ENCODE measurements at places on chromosomes 5 and 9. TPM values are rescaled to one million over a fixed set of nuclear protein-coding genes. Genes with fewer than 3 reads are reported as not detected.

MAN2A1 gene
- 55.0 TPM for total RNA-seq

TAS2R1 gene
- not detected for total RNA-seq

DNA sequence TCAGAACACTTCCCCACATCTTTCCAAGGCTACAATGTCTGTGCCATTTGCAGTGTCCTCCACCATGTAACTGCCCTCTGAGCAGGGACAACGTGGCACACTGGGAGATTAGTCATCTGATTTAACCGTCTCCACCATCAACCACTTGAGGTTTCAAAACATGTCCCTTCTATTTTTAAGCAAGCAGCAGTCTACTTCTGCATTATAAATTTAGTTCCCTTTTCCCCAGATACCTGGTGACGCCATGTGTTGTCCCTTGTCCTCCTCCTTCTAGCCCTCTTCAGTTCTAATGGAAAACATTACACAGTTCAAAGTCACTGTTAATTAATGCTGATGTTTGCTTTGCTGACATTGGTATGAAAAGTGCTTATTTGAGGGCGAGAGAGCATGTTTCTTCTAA is 52.8 kb downstream of the ATP10B start:
- H3K27me3 ChIP-seq = no peaks in the 10 kb centered on the region
- no peak overlapping the region for H3K27ac ChIP-seq
- peaks cover 7% of the 10 kb centered on the region for H3K4me1 ChIP-seq
- DNase-seq = no peak
- no peak overlapping the region for H3K4me3 ChIP-seq

GRCh38 chr5:39498278-39498952 is 73.6 kb upstream of the DAB2 start:
- H3K27ac ChIP-seq = no peak overlapping the region
- no peak overlapping the region for H3K4me3 ChIP-seq
- no peaks in the 10 kb centered on the region for H3K4me1 ChIP-seq
- DNase-seq = no peak
- no peaks in the 10 kb centered on the region for H3K36me3 ChIP-seq

DNA sequence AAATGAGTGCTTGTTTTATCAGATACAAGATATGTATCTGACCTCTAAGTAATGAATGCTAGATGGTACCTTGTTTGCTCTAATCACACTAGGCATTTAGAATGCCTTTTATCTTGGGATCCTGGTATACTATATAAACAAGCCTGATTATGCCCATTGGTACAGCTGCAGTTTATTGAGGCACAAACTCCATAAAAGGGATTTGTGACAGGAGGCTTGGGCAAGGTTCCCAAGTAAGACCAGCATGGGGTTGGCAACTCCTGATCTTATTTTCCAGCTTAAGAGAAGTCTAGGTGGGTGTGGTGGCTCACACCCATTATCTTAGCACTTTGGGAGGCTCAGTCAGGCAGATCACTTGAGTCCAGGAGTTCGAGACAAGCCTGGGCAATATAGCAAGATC is 93.9 kb upstream of the DMRT1 start:
- H3K27me3 ChIP-seq = no peaks in the 10 kb centered on the region
- no peak overlapping the region for H3K4me3 ChIP-seq
- peaks cover 11% of the 10 kb centered on the region for H3K4me1 ChIP-seq
- H3K27ac ChIP-seq = no peak overlapping the region
- DNase-seq = no peak
- H3K36me3 ChIP-seq = no peaks in the 10 kb centered on the region

DNA sequence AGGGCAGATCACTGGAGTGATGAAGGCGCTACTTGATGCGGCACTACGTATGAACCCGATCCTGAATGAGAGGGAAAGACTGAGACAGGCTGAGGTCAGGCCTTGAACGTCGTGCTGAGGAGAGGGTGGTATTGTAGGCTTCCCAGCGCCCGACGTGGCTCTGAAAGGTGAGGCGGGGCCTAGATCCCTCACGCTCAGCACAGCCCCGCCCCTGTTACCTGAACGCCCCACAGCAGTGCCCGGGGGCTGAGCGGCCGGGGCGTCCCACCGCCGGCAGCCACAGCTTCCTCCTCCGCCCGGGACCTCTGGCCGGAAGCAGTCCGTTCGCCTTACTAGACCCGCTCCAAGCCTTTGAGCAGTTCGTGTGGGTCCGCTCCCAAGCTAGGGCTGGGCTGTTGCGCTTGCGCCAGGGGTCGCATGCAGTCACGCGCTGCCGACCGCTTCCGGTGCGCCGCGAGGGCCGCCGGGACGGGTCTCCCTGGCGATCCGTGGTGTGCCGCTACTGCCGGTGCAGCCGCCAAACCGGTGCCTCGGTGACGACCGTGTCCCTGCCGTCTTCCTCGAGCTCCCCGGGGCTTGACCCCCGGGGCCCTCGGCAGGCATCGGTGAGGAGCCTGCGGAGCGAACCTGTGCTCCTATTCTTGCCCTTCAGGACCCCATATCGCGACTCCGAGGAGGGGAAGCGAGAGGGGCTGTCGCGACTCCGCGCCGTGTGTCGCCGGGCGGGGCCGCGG is at the start of the genes HMGXB3 and TIGD6:
TSS of gene HMGXB3 (plus strand) at position 484 of the 734 bp plus-strand sequence. CDS start 4,114 bp downstream, outside the sequence.
TSS of gene TIGD6 (minus strand) at position 399 of the 734 bp plus-strand sequence. CDS start 4,306 bp downstream, outside the sequence.
- peak within 1 kb of the TSS; percentile 83 for H3K4me3 ChIP-seq
- H3K27ac ChIP-seq = peak within 1 kb of the TSS; percentile 87
- peak; percentile 94 for DNase-seq
- H3K4me1 ChIP-seq = peaks cover 21% of the 10 kb centered on the region
- H3K27me3 ChIP-seq = no peaks in the 10 kb centered on the region

GRCh38 chr5:55597014-55597981 is 62.5 kb upstream of the PLPP1 start:
- DNase-seq = no peak
- no peak overlapping the region for H3K4me3 ChIP-seq
- peaks cover 15% of the 10 kb centered on the region for H3K4me1 ChIP-seq
- no peaks in the 10 kb centered on the region for H3K27me3 ChIP-seq
- H3K27ac ChIP-seq = no peak overlapping the region

DNA sequence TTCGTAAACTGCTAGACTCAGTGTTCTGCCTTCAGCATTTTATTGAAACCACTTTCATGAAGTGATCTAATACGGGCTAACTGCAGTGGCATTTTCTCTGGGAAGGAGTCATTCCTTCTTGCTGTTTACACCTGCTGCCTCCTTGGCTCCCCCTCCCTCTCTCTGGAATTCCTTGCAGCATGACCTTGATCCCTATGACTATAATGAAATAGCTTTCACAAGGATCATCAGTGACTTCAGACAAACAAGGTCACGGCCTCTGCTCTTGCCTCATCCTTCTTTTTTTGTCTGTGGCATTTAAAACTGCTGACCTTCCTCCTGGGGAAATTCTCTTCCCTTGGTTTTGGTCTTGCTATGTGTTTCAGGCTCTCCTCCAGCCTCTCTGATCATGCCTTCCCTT is 90.2 kb downstream of the ZNF462 start:
- no peak overlapping the region for H3K27ac ChIP-seq
- H3K36me3 ChIP-seq = no peaks in the 10 kb centered on the region

DPYSL3 gene
- not detected for total RNA-seq

OR1Q1 gene
- not detected for total RNA-seq

DMGDH gene
- 0.87 TPM for total RNA-seq

MYMK gene
- total RNA-seq = not detected

GRCh38 chr9:91914937-91915336 is 35.1 kb downstream of the ROR2 start:
- H3K36me3 ChIP-seq = no peaks in the 10 kb centered on the region
- no peak overlapping the region for H3K27ac ChIP-seq
- H3K27me3 ChIP-seq = peaks cover 3% of the 10 kb centered on the region
- H3K4me3 ChIP-seq = no peak overlapping the region
- DNase-seq = no peak
- H3K4me1 ChIP-seq = no peaks in the 10 kb centered on the region

GRCh38 chr9:70588999-70589398 is 174.5 kb upstream of the KLF9 start:
- peaks cover 6% of the 10 kb centered on the region for H3K27me3 ChIP-seq
- H3K4me1 ChIP-seq = no peaks in the 10 kb centered on the region
- DNase-seq = no peak
- H3K27ac ChIP-seq = no peak overlapping the region
- no peak overlapping the region for H3K4me3 ChIP-seq
